ENCODE measurements at places on chromosomes 7 and 10. TPM values are rescaled to one million over a fixed set of nuclear protein-coding genes. Genes with fewer than 3 reads are reported as not detected.

ACBD7 gene
- polyA plus RNA-seq = 1.2 TPM

NOLC1 gene
- 74.2 TPM for polyA plus RNA-seq

LYZL2 gene
- polyA plus RNA-seq = not detected

MYOZ1 gene
- polyA plus RNA-seq = 11.7 TPM

PTPRN2 gene
- 0.28 TPM for polyA plus RNA-seq

AQP1 gene
- 33.3 TPM for polyA plus RNA-seq

ADRB1 gene
- 1.6 TPM for polyA plus RNA-seq

Data from cardiac muscle cell (in vitro differentiated cells and primary cell).